ENCODE measurements at places on chromosomes 6 and 20.

DNA sequence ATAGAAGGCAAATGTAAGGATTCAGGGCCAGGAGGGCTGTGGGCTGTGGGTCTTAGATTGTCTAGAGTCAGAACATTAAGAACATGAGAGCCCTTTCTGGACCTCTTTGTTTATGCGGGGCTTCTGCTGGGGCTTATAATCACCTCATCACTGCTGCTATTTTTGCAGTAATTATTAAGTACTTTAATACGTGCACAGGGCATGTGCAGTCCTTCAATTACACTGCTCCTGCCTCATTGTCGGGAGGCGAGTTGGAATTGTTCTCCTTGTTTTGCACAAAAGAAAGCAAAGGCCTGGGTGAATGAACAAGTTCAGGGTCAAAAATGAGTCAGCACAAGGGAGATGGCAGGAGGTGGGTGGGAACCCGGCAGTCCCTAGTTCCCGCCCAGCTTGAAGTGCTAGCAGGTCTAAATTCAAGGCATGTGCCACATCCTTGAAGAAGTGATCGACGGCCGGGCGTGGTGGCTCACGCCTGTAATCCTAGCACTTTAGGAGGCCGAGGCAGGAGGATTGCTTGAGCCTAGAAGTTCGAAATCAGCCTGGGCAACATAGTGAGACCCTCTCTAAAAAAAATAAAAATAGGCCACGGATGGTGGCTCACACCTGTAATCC, 34.4 kb upstream of the PTPN1 start:
- no peak for DNase-seq

DNA sequence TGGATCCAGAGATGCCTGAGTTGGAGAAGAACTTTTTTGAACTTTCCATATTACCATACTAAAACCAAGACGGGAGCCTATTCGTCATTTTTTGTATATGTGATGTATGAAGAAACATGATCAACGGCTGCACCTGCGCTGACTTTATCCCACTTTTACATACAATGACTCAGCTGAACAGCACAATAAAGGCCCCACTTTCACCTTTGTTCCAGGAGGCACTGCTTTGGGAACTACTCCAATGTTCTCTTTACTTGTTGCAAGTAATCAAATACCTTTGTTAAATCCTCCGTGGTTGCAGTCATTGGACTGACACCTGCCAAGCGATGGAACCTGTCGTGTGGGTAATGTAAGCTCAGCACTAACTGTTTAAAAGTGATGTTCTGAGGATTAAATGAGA, 17.3 kb upstream of the BTN3A2 start:
- no peak for DNase-seq

DNA sequence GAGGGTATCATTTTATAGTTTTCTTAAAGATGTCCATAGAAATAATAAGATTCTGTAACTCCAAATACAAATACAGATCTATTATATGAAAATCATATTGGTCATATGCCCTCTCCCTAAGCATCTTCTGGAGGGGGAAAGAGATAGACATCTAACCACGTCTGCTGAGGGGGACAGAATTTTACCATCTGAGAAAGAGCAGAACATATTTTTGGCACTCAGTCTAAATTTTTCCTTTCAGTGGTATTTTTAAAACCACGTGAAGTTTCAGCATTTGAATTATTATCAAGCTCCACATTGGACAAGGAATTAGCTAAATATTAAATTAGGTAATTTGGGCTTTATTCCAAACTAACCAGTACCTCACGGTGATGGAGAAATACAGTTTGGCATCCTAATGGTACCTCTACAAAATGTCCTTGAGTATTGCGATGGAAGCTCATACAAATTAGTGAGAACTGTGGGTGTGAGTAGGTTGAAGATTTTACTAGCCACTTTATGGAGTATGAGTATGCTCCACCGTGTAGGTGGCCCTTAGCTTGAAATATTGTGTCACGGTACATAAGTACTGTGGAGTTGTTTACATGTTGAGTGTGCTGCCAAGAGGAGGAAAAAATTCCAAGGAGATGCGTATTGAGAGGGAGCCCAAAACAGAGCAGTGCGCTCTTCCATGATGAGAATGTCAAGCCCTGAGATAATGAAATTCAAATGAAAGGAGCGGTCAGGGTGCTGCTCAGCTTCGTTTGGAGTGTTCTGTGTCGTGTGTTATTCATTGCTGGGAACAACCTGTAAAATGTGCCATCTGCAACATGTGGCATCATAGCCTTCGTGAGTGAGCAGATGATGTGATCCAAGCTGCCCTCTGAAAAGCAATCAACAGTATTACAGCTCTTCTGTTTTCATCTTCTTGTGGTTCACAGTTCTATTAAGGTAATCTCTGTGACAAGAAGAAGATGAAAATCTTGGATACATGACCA, 48.4 kb upstream of the PHACTR2 start:
- no peak for DNase-seq

DNA sequence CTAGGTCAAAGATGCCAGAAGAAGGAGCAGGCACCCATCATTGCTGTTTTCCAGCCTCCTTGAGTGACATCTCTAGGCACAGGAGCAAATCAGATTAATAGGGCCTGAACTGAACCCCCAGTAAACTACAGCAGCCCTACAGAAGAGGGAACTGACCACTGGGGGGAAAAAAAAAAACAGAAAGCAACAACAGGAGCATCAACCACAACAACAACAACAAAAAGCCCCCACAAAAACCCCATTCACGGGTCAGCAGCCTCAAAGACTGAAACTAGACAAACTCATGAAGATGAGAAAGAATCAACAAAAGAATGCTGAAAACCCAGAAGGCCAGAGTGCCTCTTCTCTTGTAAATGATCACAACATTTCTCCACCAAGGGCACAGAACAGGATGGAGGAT, 537.4 kb upstream of the BTBD3 start:
- no peak for DNase-seq

GRCh38 chr20:47392015-47392720, 35.7 kb upstream of the ZMYND8 start:
- no peak for DNase-seq

DNA sequence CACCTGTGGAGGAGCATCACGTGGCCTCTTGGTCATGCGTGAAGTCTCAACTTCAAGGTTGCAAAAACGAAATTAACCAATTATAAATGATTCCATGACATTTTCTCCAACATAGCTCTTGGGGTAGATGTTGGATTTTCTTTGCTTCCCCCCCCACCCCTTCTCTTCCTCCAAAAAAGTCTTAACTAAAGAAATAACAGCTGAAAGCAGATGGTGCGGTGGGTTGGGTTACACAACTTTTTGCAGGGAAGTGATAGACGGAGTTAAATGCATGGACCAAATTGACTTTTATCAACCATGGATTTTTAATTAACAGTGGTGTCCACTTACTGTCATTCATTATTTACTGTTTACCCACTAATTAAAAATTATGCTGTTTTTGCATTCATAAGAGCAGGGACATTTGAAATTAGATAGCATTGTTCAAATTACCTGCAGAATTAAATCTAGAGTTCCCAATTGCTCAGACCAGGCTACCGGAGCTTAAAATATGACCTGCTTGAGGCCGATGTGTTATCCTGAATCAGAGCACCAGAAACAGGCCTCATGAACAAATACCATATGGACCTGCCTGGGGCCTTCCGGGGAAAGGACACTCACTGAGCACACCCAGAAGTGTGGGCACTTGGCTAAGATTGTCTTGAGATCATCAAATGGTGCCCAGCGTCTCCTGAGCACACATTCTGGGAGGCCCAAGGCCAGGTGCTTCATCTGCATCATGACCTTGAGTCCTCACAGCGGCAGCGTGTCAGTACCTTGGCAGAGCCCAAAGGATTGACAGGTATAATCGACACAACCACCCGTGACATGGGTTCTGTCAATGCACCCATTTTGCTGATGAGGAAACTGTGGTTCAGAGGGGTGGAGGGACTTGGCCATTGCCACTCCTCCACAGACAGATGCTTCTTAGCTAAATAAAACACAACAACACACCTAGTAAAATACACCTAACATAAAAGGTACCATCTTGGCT, 41.5 kb downstream of the APCDD1L start:
- DNase-seq: no peak

GRCh38 chr20:46646659-46647380, 4.4 kb downstream of the SLC13A3 start:
- DNase-seq: no peak

DNA sequence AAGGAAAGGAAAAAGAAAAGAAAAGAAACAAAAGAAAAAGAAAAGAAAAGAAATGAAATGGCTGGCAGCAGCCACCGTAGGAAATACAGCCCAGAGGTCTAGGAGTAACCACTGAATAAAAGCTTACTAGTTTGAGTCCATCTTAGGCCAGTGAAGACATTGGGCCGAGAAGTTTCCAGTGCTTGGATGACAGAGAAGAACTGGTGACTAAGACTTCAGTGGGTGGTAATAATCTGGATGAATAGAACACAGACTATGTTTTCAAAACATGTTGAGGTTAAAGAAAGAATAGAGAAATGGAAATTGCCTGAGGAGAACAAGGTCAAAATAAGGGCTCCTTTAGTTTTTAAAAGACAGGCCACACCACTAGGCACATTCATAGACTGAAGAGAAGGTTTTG, 198.8 kb downstream of the ATXN1 start:
- no peak for DNase-seq

DNA sequence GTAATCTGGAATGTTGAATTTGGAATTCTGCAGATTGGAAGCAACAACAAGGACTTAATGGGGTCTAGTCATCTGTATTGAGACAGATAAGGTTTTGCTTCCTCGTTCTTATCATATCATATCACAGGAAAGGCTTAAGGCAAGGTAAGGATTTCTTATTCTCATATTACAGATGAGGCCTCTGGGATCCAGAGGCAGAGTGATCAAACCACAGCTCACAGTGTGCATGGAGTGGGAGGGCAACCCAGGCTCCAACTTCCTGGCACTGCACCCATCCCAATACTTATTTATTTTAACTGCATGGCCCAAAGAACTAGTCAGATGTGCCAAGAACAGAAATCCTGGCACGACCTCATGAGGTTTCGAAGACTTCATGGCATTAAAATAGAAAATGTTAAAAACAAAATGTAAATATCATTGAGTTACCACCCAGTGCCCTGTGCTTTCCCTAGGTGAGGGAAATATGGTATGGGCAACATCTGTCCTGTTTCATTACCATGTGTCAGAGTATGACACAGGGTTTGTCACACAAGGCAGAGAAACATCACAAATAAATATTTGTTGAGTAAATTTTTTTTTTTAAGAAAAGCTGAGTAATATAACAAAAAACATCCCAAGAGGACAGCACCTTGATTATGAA, 191.9 kb downstream of the ISM1 start:
- DNase-seq: no peak

DNA sequence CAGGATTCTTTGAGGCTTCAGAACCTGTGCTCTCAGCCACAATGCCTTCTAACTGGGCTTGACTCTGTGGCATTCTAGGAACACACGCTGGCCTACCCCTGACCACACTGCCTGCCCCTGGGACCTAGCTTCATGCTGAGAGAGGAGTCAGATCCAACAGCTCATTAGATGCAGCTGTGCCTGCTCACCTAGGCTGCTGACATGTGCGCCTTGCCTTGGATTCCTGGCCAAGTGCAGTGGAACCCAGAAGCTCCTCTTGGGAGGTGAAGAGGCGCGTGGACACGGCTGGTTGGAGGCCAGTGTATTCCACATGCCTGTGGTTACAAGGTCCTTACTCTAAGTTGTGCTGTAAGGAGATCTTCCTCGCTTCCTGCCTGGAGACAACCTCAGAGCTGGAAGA, 24.7 kb upstream of the KCNK16 start:
- no peak for DNase-seq

DNA sequence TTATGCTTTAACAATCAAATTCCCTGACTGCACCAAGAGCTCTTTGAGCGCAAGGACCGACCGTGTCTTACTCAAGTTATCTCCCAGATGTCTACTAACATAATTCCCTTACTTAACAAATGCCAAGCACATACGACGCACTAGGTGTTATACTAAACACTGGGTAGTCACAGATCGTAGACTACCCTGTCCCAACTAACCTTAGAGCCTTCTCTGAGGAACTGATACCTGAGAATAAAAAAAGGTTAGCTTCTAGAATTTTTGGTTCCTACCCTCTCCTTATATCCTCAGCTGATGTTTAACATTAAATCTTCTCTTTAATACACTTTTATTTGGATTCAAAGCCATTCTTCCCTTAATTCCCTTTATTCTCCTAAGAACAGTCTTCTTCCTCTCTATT, 38.5 kb downstream of the EPB41L2 start:
- no peak for DNase-seq

All from left forelimb (tissue), 1 donor.